NCI-H446 treated with DMSO at 0.1 percent for 48 hours (cell line): ENCODE measurements at places on chromosomes 3 and 15.

GRCh38 chr3:149615731-149616221, 42.0 kb downstream of the WWTR1 start:
- DNase-seq: no peak

- peak; percentile 8 for DNase-seq
Observed at GRCh38 chr15:92393071-92393979, at the start of gene ST8SIA2. TSS of gene ST8SIA2 (plus strand) at chr15:92393881. CDS start at chr15:92394065, 184 bp downstream.

DNA sequence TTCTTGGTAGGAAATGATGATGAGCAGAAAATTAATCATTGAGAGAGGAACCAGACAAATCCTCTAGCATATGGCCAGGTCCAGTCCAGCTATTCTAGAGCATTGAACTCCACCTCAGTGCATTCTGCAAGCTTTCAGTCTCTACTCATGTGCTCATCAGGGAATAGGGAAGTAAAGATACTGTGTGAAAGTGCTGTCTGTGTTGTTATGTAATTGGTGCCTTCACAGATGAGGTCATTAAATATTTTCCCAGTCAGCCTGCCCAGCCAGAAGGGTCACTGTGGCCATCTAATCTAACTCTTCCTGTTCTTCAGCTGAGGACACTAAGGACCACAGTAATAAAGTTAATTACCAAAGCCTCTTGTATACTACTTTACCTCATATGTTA, 28.2 kb downstream of the C3orf62 start:
- no peak for DNase-seq

DNA sequence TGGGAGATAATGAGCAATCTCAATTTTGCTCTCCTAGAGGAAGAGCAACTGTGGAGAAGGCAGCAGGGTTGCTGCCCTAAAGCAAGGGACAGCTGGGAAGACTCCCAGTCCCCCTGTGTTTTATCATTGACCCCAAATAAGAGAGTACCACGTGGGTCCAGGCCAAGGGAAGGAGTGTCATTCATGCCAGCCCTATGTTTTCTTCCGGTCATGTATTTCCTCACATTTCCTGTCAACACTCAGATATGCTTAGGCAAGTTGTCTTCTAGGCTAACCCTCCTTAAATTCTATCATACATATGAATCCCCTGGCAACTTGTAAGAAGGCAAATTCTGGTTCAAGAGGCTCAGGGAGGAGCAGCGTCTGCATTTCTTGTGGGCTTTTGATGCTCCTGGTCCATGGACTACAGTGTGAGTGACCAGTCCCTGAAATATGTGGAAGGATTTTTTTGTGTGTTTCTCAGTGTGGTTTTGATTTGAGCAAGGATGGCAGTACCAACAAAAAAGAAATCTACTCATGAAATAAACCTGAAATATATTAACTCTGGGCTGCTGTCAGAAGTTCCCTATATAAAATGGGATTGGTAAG, 31.9 kb upstream of the RPP14 start:
- no peak for DNase-seq

- no peak for DNase-seq
Observed at GRCh38 chr3:111619833-111620232, 24.7 kb upstream of the ZBED2 start.

DNA sequence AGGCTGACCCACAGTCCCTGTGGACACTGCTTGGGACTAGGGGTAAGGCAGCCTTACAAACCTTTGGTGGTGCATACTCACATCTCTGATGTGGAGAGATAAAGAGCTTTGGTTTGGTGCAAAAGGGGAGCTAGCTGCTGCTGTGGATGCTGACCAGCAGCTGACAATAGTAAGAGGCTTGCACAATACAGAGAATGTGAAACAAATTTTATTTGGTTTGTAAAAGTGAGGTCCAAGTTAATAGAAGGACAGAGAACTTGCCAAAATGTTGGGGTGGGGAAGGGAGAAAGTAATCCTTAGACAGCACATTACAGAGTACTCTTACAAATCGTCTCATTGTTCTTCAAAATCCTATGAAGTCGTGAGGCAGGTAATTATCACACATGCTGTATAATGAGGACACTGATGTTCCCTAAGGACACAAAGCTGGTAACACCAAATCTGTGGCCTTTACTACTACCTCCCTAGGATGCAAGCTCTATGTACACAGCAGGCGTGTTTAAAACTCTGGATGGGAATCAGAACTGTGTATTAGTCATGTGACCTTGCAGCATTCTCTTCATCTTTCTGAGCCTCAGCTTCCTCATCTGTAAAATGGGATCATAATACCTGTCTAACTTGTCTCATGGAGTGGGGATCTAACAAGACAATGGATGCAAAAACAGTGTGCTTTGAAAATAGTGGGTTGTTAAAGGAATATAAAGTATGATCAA, 21.6 kb downstream of the ARHGAP31 start:
- no peak for DNase-seq

DNA sequence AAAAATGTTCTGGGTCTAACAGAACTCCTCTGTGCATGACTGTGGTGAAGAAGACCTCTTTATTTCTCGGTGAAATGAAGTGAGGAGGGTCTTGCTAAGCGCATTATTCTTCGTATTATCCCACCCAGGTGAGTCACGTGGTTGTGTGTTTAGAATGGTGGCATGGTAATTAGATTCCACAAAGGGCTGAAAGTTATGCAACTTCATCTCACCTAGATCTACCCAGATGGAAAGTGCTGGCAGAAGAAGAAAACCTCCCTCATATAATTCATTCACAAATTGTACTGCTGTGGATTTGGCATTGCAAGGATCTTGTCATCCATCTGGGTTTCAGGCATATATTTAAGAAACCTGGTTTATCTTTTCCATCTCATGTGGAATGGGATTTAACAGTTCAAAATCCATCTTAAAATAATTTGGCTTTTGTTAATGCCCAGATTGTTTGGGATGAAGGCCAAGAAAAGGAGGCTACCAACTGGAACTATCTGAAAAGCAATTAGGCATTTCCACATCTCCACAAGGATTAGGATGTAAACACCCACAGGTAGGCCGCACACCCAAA, 175.3 kb downstream of the PLCL2 start:
- DNase-seq: peak; percentile 16

DNA sequence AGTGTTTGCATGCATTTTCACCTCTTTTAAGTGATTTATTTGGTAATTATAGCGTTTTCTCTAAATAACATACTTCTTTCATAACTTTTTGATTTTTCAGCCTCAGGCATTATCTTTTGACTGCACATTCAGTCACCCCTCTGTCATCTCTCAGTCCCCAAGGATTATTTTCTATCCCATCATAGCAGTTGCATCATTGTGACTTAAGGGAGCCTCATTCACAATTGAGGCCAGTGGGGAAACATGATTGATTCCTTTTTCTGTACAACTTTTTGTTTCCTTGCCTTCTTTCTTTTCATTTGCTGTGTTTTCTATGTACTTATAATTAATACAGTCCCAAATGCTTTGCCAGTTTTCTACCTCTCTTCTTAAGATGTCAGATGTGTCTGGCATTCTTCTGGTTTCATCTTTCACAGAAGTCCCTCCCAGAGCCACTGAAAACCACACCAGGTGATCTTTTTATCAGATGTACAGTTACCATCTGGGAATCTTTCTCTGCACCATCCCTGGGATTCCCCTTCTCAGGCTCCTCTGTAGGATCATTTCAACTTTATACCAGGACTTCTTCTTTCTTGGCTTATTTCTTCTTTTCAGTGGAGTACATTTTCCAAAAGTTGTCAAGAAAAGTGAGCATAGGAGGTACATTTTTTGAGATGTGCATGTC, 151.4 kb downstream of the RAP2B start:
- DNase-seq: no peak

DNA sequence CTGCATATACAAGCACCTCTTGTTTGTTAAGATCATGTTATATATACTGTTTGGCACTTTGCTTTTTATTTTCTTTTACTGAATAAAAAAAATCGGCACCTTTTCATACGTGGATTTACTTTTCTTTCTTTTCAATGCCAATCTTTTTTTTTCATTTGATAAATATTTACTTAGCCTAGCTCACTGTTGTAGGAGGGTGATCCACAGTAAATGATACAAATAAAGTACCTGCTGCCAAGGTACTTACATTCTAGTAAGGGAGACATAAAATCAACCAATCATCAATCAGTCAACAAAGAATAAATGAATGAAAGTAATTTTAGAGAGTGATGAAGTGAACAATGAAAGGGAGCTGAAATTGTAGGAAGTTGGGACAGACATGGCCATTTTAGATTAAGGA, 18.3 kb downstream of the GNB5 start:
- no peak for DNase-seq
